ENCODE measurements at places on chromosomes 7 and 10.

GRCh38 chr10:49400365-49400764 is 4.5 kb upstream of the DRGX start:
- DNase-seq: no peak

DNA sequence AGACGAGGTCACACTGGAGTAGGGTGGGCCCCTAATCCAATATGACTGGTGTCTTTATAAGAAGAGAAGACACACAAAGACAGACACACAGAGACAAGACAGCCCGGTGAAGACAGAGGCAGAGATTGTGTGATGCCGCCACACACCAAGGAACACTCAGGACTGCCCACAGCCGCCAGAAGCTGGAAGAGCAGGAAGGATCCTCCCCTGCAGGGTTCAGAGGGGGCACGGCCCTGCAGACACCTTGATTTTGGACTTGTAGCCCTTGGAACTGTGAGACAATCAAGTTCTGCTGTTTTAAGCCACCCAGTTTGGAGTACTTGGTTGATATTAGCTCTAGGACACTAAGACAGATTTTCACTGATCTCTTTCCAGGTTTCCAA is 72.1 kb upstream of the NANOS1 start:
- no peak for DNase-seq

- DNase-seq: no peak
Measured at GRCh38 chr7:157545681-157546060, 208.9 kb downstream of the DNAJB6 start.

DNA sequence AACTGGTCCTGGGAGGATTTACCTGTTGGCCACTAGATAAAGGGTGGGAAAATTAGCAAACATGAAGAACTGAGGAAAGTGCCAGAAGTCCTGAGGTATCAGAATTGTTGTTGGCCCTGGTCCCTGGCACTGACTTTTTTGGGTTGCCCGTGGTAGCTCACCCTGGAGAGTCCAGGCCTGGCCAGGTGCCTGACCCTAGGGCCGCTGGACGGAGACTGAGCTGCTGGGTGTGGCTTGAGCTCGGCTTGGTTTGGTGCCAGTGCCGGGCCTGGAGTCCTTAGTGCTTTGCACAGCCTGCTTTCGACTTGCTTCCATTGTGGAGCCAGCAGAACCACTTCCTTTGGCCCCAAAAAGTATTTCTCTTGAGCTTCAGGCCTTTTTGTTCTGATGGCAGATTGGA is 12.9 kb downstream of the MDH2 start:
- DNase-seq: no peak

DNA sequence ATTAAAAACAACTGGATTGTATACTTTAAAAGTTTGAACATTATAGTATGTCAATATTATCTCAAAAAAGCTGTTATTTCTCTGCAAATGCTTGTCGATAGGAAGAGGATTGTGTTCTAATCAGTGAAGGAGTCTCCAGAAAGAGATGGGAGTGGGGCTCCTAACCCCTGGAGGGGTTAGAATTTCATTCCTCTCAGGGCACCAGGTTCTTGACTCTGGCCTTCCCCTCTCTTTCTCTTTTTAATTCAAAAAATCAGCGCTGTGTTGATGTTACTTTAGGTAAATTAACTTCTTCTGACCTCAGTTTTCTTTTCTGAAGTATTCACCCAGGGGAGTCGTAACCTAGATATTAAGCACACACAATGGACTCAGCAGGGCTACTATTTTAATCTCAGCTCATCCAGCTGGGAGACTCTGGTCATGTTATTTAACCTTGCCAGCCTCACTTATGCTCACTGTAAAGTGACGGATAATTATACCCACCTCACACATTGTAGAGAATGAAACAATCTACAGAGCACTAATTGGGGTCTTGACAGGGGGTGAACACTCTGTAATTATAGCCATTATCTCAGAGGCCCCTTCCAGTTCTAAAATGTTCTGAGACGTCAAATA is 59.4 kb downstream of the GCC1 start:
- no peak for DNase-seq

All from stimulated activated CD4-positive, alpha-beta T cell treated with anti-CD3 and anti-CD28 coated beads, Interleukin-12 subunit alpha, Interleukin-12 subunit beta, amount 100 ng/mL, for 4 hours (primary cell).